ENCODE measurements at places on chromosomes 7 and 10.

GRCh38 chr10:130050721-130051120, 59.9 kb downstream of the C10orf143 start:
- no peak for DNase-seq

GRCh38 chr10:77313066-77313750, 324.4 kb downstream of the KCNMA1 start:
- no peak for DNase-seq

DNA sequence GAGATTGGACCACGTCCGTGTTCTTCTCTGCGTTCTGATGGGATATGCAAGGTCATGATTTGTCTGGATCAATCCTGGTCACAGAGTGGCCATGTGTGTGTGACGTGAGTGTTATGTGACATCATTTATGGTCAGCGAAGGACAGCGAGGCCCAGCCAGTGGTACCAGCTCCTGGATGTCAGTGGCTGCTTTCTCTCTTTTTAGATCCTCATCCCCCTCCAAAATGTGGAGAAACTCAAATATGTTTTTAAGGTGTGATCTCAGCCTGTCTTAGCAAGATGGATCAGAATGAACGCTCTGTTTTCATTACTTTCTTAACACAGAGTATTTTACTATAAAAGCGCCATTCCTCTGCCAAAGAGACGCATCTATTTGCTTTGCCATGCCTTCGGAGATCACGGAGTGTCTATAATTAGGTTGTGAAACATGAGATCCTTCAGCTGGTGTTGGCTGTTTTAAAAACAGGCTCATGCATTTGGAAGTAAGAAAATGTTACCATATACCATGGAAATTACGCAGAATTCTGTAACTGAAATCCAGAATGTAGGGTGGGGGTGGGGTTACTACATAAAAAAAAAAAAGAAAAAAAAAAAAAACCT, 245.5 kb upstream of the TCERG1L start:
- no peak for DNase-seq

DNA sequence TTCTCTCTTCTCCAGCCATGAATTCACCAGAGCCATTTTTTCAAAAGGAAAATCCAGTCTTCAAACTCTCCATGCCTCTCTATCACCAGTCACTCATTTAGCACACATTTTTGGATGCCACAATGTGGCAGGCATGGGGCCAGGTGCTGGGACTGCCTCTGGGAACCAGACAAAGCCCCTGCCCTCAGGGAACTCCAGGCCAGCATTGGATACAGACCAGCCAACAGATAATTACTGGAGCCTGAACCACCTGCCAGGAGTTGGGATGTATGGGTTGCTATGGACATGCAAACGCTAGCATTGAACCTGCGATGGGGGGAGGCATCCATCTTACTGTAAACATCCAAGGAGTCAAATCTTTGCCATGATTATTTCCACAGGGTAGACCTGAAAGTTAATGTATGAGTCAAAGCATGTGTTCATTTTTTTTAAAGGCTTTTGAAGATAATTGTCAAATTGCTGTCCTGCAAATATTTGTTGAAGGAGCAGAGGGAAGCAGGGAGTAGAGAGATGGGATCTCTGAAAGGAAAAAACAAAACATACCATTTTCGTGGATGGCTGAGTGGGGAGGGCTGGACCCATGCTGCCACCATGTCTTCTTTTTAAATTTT, 43.2 kb downstream of the SRRM3 start:
- DNase-seq = no peak

DNA sequence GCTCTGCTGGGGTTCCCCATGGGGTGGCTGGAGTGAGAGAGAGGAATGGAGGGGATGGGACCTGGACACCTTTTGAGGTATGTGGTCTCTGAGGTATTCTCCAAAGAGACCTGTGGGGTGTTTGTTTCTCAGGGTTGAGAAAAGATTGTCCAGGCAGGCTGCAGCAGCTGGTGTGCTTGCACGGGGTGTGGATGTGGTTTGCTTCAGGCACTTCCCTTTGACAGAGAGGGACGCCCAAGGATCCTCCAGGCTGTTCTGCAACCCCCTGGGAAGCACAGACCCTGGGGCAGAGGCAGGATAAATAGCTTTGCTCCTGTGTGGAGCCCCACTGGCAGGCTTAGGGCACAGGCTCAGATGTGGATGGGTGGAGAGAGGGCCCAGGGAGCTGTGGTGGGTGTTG, 115.1 kb upstream of the AGK start:
- no peak for DNase-seq

GRCh38 chr7:110568388-110568787, 522.5 kb upstream of the LRRN3 start:
- DNase-seq = no peak

Data from activated CD4-positive, alpha-beta T cell treated with anti-CD3 and anti-CD28 coated beads, Interleukin-2, amount 50 U/mL, for 16 hours (primary cell).